SK-MEL-5 (cell line): ENCODE measurements at places on chromosomes 6 and 20.

GRCh38 chr20:9038791-9039535 is 29.9 kb upstream of the PLCB4 start:
- no peak for DNase-seq

- DNase-seq = no peak
Observed at GRCh38 chr6:119264854-119265397, 84.6 kb downstream of the MAN1A1 start.

GRCh38 chr20:56411759-56412472 is at the start of gene CASS4:
Gene CASS4 (plus strand): TSS chr20:56412260. CDS start chr20:56412459, 199 bp downstream.
- no peak for DNase-seq

- DNase-seq = no peak
Observed at GRCh38 chr6:73104921-73105320, 120.4 kb downstream of the KHDC1L start.
